CD8-positive, alpha-beta memory T cell (primary cell): ENCODE measurements at places on chromosomes 7 and 10. TPM values are rescaled to one million over a fixed set of nuclear protein-coding genes. Genes with fewer than 3 reads are reported as not detected.

The MOGAT3 gene
- total RNA-seq = not detected

The GOLGA7B gene
- total RNA-seq = 0.29 TPM

- no peak for DNase-seq
Observed at GRCh38 chr10:103923502-103923901, 5.5 kb upstream of the STN1 start.

GRCh38 chr7:152085131-152085530 is 59.7 kb downstream of the GALNT11 start:
- DNase-seq = no peak
